ENCODE measurements at places on chromosomes 13 and 19.

GRCh38 chr19:28026636-28027035 lies 1186.3 kb downstream of the UQCRFS1 start:
- no peak for DNase-seq

DNA sequence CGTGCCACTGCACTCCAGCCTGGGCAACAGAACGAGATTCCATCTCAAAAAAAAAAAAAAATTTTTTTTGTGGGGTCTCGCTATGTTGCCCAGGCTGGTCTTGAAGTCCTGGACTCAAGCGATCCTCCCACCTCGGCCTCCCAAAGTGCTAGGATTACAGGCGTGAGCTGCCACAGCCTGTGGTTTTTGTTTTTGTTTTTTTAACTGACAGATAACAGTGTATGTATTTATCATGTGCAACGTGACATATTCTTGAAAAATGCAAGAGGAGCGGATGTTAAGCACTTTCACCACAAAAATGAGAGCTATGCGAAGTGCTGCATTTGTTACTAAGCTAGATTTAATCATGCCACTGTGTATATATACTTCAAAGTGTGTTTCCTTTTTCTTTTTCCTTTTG lies 49.0 kb downstream of the ARHGEF18 start:
- no peak for DNase-seq

GRCh38 chr13:100039740-100040139 lies 49.2 kb upstream of the PCCA start:
- DNase-seq: no peak

- no peak for DNase-seq
Observed at GRCh38 chr13:98214707-98215106, 37.6 kb upstream of the RNF113B start.

DNA sequence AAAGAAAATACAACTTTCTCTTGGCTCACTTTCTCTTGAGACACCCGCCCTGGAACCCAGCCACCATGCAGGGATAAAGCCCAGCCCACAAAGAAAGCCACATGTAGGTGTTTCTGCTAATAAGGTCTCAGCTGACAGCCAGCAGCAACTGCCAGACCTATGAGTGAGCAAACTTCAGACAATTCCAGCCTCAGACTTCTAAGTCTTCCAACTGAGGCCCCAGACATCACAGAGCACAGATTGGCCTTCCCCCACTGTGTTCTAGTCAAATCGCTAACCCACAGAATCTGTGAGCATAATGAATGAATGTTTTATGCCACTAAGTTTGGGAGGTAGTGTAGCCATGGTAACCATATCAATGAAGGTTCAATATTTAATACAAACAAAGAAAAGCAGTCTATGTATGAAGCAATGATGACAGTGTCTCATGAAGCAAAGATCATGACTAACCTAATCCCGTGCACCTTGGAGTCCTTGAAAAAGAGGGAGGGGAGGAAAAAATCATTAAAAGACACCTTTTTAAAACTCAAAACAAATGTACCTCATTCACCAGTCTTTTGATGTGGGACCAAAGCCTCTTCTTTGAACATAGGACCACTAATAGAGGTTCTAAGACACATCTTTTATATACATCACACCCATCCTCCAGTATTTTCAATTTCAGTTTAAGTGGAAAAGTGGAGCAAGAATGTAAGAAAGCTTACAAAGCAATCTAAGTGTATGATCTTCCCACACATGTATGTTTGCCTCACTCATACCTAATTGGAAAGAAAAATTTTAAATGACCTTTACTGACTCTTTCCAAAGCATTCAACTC lies 6.2 kb downstream of the MRPS31 start:
- no peak for DNase-seq

All from NCI-H1092 (cell line).